Aorta (tissue), 5 donors: ENCODE measurements at places on chromosomes 7 and 10.

DNA sequence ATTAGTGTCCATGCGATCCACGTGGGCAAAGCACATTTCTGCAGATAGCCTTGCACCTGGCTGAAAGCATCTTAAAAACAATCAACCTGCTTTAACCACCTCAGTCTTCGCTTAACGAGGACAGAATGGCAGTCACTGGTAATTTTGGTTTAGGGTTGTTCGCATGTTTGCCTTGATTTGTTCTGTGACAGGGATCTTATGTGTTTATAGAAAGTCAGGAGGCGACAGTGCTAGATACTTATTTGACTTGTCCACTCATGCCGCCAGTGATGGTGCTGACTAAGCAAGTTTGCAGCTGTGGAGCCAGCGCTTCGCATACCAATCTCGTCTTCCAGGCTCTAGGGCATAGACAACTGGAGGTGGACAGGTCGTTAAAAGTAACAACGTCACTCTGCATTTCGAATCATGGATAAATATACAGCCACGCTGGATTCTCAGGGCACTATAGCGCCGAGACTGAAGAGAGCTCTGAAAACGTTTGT is 1.2 kb upstream of the TMEM243 start:
- DNase-seq: no peak

DNA sequence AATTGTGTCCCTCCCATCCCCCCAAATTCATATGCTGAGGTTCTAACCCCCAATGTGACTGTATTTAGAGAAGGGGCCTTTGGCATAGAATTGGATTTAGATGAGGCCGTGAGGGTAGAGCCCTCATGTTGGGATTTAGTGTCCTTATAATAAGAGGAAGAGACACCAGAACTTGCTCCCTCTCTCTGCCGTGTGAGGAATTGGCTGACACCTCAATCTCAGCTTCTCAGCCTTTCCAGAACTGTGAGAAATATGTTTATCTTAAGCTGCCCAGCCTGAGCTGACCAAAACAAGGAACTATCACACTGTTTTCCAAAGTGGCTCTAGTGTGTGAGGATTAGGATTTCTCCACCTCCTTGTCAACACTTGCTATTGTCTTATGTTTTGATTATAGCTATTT is 400.0 kb upstream of the FZD8 start:
- DNase-seq: no peak

GRCh38 chr7:134686786-134687185 is 40.1 kb downstream of the BPGM start:
- no peak for DNase-seq

DNA sequence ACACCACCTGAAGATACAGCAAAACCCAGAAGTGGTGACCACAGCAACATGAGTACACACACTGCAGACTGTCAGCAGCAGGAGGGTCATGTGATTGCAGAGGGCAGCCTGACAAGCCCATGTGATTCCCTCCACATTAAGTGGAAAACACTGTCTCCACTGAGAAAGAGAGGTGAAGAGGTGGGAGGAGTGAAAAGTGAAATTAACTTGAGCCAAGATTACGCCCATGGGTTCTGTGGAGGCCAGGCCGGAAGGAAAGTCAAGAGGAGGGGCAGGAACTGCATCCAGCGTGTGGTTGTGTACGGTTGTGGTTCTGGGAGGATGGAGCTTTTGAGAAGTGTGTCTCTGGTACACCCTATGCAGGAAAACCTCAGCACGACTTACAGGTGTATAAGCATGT is 138.5 kb downstream of the PLXNA4 start:
- no peak for DNase-seq

DNA sequence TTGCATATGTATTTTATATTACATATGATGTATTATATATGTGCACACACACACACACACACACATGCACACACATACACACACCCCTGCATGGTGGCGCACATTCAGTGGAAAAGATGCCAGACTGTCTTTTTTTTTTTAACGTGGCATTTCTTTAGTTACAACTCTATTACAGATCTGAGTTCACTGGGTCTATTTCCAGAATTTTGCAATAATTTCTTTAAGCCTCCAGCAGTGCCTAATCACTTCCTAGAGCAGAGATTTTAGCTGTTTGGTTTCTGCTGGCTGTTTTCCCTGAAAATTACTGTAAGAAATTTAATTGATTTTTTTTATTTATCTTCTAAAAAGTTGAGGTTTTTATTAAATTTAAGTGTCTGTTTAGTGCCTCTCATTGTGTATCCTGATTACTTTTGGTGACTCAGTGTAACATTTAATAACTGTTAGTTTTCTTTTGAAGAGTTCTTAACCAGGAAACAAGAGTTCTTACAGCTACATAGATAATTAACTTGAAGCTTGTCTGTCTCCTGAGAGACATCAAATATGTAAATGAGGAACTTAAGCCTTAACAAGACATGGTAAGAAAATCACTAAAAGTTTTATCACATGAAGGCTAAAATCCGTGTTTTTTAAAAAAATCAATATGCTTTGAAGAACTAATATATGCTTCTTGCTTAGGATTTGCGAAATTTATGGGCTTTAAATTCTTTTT is 232.0 kb downstream of the MDFIC start:
- no peak for DNase-seq
